ENCODE measurements at places on chromosomes 5 and 9.

DNA sequence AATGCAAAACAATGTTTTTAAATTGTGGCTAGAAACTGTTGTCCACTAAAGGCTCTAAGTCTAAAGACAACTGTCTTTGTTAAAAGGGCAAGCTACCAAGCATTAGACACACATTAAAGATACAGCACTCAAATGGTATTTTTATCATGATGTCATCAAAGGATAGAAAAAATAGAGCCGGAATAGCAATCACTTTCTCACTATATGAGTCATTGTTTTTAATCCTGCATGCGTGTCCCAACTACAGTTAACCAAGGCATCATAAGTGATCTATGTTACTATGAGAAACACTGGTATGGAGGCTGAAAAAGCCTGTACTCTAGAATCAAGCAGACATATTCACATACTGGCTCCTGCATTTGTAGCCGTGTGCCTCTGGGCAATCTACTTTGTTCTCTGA lies 1.9 kb upstream of the PJA2 start:
- peak; percentile 93 for DNase-seq

DNA sequence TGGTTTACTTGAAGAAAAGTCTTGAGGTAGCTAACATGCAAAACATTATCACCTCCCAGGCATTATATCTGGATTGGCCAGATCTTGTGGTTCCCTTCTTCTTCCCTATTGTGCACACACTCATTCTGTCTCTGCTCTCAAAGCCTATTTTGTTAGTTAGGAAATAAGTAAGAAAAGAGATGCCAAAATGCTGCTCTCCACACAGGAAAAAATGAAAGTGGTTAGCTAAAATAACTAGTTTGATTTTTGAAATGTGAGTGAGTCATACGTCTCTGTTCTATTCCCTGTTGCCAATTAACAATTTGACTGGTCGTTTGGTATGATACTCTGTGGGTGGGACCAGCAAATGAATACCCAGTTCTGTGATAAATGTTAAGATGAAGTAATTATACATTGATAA lies 28.1 kb downstream of the LMNB1 start:
- DNase-seq, result no peak

DNA sequence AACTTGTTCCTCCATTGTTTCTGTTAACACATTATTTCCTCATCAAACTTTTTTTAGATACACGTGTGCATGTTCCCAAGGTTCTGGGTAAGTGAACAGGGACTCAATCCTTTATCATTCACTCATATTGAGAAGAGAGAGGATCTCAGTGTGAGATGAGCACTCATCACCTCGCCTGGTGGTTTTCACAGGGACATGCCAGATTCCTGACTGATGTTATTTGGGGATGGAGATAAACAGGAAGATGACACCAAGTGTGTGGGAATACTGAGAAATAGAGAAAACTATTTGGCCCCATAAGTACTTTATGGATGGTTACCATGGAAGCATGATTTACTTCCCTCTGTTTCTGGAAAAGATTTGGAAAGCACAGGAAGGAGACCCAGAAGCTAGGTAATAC lies 533.3 kb upstream of the DMAC1 start:
- no peak for DNase-seq

GRCh38 chr5:10756549-10756948 lies 4.5 kb downstream of the DAP start:
- DNase-seq, result no peak
